ENCODE measurements at places on chromosomes 12 and 14. TPM values are rescaled to one million over a fixed set of nuclear protein-coding genes. Genes with fewer than 3 reads are reported as not detected.

DNA sequence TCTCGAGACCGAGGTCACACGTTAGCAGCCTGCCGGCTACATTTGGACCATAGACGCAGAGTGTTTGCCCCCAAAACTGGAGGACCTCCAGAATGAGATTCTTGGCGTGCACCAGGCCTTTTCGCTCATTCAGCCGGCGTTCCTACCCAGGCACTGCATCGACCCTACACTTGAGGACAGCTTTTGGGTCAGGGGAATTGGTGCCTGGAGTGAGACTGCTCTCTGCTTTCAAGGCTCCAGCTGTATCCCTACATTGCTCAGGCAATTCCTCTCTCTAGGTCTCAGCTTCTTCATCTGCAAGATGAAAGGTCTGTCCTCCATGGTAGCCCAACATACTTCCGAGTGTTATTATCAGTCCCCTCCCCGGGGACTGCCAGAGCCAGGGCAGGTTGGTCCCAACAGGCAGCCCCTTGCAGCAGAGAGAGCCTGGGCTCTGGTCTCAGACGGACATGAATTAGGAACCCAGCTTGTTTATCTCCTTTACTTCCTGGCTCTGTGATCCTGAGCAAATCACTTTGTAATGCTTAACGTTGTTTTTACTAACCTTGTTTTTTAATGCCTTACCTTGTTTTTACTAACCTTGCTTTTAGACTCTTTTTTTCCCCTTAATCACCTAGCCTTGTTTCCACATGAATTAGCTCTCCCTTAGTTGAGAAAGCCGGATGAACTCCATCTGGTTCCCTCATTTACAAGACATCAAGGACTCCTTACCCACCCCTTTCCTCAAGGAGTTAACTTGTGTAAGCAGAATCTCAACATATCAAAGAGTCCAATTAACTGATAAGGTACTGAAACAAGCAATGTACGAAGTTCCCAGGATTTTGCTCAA is 892 bp downstream of the TCHP start:
- no peak overlapping the region for H3K27ac ChIP-seq
- no peaks in the 10 kb centered on the region for H3K36me3 ChIP-seq
- peak overlapping the region; percentile 64 for H3K4me3 ChIP-seq
- H3K27me3 ChIP-seq, result no peaks in the 10 kb centered on the region
- no peak for DNase-seq

GRCh38 chr12:116996093-116996492 is 85.3 kb downstream of the FBXW8 start:
- H3K27ac ChIP-seq, result no peak overlapping the region
- no peaks in the 10 kb centered on the region for H3K4me1 ChIP-seq
- DNase-seq, result no peak
- no peaks in the 10 kb centered on the region for H3K36me3 ChIP-seq

DNA sequence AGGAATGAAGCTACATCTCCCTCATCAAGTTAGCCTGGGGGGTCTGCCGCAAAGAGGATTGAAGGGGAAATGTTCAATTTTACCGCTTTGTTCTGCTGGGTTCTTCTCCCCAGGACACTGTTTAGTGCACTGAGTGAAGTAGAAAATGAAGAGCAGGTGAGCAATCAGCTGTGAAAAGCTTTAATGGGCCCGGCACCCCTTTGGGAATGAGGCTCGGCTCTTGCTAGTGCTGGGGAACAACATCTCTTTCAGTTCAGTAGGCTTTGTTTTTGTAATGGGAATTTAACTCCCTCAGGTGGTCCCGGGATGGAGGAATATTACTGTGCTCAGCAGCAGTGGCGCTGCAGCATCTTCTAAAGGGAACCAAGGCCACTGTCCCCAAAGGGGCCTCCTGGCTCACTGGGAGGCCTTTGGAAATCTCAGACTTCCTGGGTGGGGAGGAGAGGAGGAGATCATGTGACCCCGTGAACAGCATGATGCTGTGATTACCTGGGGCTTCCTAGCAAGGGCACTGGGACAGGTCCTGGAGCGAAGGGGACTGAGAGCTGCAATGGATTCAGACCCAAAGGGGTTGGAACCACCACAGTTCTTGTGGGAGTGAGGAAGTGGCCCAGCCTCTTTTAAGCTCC is 85.2 kb upstream of the MAX start:
- H3K27me3 ChIP-seq, result no peaks in the 10 kb centered on the region
- H3K36me3 ChIP-seq, result no peaks in the 10 kb centered on the region
- H3K27ac ChIP-seq, result no peak overlapping the region
- H3K4me3 ChIP-seq, result no peak overlapping the region

DNA sequence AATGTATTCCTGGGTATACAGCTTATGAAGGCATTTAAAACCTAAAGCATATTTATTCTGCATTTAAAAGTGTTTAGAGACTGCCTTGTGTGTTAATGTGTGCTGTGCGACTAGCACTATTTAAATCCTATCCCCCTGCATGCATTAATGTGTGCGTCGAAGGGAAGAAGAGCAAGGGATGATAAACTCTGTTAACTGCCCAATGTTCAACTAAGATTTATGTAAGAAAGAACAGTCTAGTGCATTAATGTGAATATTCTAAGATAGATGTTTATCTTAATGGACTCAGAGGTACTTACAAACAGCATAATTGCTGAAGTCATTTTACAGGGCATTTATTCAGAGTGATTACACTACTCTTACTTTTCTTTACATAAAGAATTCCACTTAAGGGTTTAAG is 424.8 kb downstream of the DIO2 start:
- no peaks in the 10 kb centered on the region for H3K36me3 ChIP-seq
- H3K27me3 ChIP-seq, result no peaks in the 10 kb centered on the region
- H3K27ac ChIP-seq, result no peak overlapping the region
- H3K4me1 ChIP-seq, result no peaks in the 10 kb centered on the region
- H3K4me3 ChIP-seq, result no peak overlapping the region

DNA sequence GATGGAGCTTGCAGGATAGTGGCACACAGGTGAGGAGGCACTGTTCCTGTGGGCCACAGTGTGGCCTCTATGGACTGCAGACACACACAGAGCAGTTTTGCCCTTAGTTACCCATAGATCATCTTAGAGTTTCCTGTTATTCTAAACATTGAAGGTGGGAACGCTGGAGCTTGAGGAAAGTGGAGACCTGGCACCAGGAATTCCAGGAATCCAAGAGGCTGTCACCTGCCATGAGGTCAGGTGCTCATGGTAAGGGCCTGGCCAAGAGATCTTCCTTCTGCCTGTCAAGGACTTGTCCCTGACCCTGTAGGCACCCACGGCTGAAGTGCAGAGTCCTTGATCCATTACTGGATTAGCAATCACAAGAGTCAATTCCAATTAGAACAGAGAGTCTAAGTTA is 65.2 kb upstream of the ACTN1 start:
- H3K4me1 ChIP-seq, result peaks cover 2% of the 10 kb centered on the region
- no peak for DNase-seq
- peak overlapping the region; percentile 69 for H3K27ac ChIP-seq
- H3K4me3 ChIP-seq, result no peak overlapping the region

GRCh38 chr12:63305901-63306875 is 155.2 kb upstream of the AVPR1A start:
- no peaks in the 10 kb centered on the region for H3K27me3 ChIP-seq
- H3K27ac ChIP-seq, result no peak overlapping the region
- no peak for DNase-seq
- H3K36me3 ChIP-seq, result no peaks in the 10 kb centered on the region
- no peak overlapping the region for H3K4me3 ChIP-seq

DNA sequence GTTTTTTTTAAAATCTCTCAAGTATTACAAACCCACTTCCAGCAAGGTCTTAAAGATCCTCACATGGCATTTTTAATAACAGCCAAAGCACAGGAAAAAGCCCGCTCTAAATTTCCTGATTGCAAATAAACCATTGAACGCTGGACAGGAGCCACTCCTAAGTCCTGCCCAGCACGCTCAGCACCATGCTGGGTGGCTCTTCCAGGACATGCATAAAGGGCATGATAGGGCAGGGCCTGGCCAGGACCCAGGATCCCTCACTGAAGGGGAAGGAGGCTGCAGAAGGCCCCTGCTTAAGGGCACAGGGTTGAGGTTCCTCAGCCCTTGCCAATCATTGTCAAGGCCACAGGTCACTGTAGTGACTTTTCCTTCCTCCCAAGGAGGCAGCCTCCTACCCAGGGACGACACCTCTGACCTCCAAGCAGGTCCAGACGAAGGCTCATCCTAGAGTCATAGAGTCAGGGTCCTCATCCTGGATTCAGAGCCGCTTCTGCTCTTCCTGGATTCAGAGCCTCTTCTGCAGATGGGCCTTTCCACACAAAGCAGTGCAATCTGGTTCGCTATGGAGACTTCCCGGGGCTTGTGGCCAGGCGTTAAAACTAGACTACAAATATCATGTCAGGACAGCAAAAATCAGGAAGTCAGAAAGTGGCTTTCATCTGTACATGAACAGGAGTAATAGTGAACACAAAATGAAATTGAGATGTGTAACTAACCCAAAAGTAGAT is 123.8 kb downstream of the GCH1 start:
- no peak for DNase-seq
- no peak overlapping the region for H3K27ac ChIP-seq
- H3K36me3 ChIP-seq, result peaks cover 5% of the 10 kb centered on the region
- no peak overlapping the region for H3K4me3 ChIP-seq
- H3K27me3 ChIP-seq, result no peaks in the 10 kb centered on the region

DNA sequence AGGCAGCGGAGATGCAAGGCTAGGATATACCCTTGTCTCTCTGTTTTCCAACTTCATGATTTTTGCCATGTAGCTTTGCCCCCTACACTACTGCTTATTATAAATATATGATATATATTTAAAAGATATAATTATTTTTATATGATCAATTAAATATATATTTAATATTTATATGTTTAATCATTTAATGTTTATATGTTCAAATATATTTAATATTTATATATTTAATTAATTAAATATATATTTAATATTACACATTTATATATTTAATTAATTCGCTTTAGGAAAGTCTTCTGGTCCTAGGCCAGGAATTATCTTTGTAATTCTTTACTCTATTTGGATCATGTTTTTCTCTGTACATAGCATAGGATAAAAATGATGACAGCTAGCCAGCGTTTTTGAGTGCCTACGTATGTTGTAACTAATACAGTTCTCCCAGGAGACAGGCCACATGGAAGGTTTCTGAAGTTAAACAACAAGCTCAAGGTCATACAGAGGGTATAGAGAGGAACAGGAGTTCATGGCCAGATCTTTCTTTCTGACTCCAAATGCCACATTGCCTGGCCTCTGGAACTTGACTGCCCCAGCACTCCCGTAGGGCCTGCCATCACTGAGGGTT is 192.5 kb downstream of the KCNA5 start:
- H3K4me1 ChIP-seq, result no peaks in the 10 kb centered on the region
- no peak overlapping the region for H3K4me3 ChIP-seq
- no peak overlapping the region for H3K27ac ChIP-seq
- no peaks in the 10 kb centered on the region for H3K27me3 ChIP-seq
- no peak for DNase-seq
- no peaks in the 10 kb centered on the region for H3K36me3 ChIP-seq

GRCh38 chr12:62252576-62252975 is 7.6 kb upstream of the USP15 start:
- no peak for DNase-seq
- H3K36me3 ChIP-seq, result no peaks in the 10 kb centered on the region
- no peak overlapping the region for H3K4me3 ChIP-seq
- H3K27me3 ChIP-seq, result no peaks in the 10 kb centered on the region

Gene OTX2
- not detected for total RNA-seq

Data from aorta (tissue), 5 donors.